ENCODE measurements at places on chromosomes 1 and 21.

GRCh38 chr1:94920061-94920460 lies 6.8 kb downstream of the CNN3 start:
- no peak for DNase-seq

GRCh38 chr1:198228925-198229324 lies 72.1 kb downstream of the NEK7 start:
- DNase-seq, result no peak

DNA sequence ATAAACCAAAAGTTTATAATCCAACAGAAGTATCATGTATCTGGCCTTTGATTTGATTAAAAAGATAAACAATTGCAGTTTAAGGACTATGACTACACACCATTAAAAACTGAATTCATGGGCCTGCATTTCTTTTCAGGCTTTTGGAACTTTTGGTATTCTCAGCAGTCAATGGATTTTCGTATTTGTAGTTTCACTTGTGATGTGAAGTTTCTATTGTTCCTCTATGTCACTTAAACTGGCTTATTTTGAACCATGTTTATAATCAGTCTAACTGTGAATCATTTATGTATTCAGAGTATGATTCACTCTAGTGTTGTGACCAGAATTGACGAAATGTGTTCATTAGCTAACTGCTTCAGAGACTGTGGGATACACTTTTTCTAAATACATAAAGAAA lies 132.9 kb downstream of the COQ8A start:
- no peak for DNase-seq

- DNase-seq, result no peak
These were observed 157.6 kb upstream of the SOD1 start for GRCh38 chr21:31501926-31502325.

- no peak for DNase-seq
These were observed 44.6 kb downstream of the RHBG start for GRCh38 chr1:156413391-156414246.

GRCh38 chr1:32884726-32885125 lies 1.6 kb upstream of the HPCA start:
- DNase-seq, result no peak

GRCh38 chr1:66764994-66765578 lies 12.8 kb downstream of the DYNLT5 start:
- DNase-seq, result peak; percentile 72

- no peak for DNase-seq
These were observed 36.9 kb downstream of the FBXO2 start for GRCh38 chr1:11617314-11617713.

- DNase-seq, result peak; percentile 88
These were observed 237.6 kb downstream of the PTPRC start for GRCh38 chr1:198876371-198876871.

DNA sequence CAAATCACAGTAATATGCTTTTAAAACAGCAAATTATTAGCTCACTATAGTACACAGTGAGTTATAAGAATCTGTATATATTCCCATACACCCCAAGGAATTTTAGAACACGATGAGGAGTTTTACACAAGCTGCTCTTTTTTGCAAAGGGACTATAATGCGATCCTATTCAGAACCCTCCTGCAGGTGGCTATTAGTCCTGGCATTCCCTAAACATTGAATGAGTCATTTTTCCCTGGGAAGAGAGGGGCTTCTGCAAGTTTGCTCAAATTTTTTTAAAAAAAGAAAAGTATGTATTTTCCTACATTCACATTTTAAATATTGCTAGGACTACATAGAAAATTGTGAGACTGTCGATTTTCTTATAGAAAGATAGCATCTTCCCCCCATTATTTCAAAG lies 106.3 kb downstream of the COL11A1 start:
- no peak for DNase-seq

DNA sequence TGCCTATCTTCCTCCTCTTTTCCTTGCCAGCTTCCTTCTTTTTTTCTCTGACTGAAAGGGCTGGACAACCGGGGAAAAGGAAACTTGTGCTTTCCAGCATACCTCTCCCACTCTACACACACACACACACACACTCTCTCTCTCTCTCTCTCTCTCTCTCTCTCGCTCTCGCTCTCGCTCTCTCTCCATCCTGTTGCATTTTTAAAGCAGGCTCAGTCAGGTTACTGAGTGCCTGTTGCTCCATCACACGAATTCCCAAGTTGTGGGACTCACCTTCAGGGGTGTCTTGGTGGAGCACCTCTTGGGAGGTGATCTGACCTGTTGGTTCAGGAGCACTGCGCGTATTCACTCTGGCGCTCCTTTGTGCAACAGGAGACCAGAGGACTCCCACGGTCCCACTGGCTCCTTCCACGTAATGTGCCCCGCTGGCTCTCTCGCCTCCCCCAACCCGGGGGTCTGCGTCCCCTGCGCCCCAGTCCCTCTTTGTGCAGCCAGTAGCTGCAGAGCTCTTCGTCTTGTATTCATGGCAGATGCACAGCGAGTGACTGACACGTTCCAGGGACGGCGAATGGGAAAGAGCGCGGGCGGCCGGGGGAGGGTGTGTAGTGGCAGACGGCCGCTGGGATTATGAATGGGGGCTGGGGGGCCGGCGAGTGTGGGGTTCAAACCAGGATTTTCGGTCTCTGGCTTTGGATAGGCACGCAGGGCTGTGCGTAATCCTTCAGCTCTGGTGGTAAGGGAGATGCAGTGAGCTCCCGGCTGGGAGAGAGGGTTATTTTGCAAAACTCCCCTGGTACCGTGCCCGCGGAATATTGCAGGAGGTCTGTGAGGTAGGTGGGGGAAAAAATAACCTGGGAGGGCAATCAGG lies 660 bp upstream of the PDE4B start:
- DNase-seq, result no peak

- no peak for DNase-seq
These were observed at the start of gene NHLH2 for GRCh38 chr1:115840605-115841460. TSS of gene NHLH2 (minus strand) at chr1:115841126. CDS start at chr1:115838372, 2,754 bp downstream.

DNA sequence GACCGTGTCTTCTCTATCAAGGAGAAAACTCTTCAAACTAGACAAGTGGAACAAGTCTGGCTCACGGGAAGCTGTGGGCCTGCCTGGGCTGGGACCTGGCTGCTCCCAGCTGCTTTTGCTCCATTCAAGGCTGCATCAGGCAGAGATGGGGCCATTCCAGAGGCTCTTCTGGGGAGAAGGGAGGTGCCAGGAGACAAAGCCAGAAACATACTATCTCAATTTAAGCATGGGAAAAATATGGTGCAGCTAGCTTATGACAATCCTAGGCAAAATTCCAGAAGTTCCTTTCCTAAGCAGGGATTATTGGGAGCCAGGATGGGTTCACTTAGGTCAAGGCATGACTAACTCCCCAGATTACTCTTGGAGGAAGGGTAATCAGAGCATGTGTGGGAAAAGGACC lies 90.8 kb upstream of the SLC2A1 start:
- no peak for DNase-seq

DNA sequence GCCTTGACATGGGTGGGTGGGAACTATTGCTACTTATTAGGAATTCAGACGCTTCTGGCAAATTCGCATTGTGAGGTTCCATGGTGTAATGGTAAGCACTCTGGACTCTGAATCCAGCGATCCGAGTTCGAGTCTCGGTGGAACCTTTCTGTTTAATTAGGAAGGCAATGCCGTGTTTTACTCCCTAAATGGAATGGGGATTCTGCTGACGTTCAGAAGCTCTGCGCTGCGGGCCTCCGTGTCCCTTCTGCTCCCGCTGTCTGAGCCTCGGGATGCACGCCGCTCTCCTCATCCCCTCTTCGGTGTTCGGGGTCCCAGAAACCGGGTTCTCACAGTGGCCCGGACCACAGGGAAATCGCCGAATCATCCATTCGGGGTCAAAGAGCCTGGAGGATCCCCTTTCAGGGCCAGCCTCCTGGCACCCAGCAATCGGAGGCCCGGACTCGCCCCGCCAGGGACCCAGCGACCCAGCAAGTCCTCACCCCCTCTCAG lies 280.3 kb downstream of the FAM72C start:
- no peak for DNase-seq

- peak; percentile 89 for DNase-seq
These were observed 204.1 kb downstream of the COL24A1 start for GRCh38 chr1:85952460-85952859.

- DNase-seq, result no peak
These were observed 333.8 kb downstream of the ZP4 start for GRCh38 chr1:237556911-237557310.

GRCh38 chr21:45403825-45404729 lies 888 bp upstream of the COL18A1 start:
- DNase-seq, result peak; percentile 24

DNA sequence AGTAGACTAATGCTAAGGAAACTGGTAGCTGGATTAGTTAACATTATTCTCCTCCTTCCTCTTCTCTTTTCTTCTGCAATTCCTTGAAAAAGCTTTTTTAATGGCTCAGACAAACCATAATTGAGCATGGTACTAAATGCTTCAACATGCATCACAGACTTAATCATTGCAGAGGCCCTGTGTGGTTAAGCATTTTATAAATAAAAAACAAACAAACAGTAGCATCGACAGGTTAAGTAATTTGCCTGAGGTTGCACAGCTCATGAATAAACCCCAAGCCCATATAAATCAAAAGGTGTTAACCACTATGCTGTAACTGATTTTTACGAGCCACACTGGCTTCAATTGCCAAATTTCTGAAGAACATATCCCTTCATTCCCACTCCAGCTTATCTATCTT lies 462.1 kb downstream of the LMO4 start:
- no peak for DNase-seq

GRCh38 chr1:202164271-202165037 lies 4.1 kb upstream of the PTPN7 start:
- no peak for DNase-seq

GRCh38 chr21:42298657-42299056 lies 16.6 kb downstream of the TFF3 start:
- no peak for DNase-seq

DNA sequence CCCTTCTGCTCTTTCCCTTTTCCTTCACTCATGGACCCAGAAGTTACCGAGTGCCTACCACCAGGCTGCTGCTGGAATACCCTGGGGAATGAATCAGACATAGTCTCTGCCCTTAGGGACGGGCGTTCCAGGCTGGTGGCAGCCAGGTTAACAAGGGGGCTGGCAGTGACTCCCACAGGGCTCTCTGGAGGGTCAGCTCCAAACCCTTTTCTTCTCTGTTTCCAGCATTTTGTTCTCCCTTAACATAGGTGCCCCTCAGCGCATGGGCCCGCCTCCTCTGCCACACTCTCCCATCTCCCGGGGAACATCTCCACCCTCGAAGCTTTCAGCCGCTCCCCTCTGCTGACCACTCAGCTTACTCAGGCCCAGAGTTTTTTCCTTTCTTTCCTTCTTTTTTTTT lies 62.9 kb upstream of the LRP8 start:
- DNase-seq, result no peak

- no peak for DNase-seq
These were observed 36.2 kb upstream of the KCNA10 start for GRCh38 chr1:110554871-110555801.

DNA sequence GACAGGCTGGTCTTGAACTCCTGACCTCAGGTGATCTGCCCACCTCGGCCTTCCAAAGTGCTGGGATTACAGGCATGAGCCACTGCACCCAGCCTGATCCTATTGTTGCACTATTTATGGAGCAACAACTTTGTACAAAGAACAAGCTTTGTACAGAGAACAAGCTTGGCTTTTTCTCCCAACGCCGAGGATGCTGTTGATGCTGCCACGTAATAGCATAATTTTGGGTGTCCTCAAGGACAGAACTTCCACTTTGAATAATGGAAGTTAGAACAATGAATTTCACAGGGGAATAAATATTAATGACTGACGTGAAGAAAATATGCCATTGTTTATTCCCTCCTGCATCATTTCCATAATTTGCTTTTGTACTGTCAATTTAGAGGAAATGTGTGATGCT lies 12.8 kb upstream of the RBP7 start:
- DNase-seq, result no peak

GRCh38 chr1:169308313-169309039 lies 59.1 kb downstream of the NME7 start:
- DNase-seq, result no peak

DNA sequence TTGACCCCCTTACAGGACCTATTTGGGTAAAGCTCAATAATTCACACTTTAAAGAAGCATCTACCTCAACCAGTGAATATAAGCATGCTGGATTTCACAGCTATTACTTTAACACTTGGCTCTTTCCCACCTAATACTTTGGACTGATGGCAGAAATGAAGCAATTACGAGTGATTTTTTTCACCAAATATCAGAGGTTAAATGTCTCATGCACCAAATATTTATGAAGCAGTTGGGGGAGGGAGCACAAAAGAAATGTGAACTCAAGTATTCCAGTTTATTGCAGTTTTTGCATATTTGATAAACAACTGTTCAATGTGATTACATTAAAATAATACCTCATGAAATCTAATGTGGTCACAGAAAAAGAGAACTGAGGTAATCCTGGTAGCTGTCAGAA lies 223.6 kb downstream of the LRRC7 start:
- DNase-seq, result no peak

- no peak for DNase-seq
These were observed 296.6 kb downstream of the CHRM3 start for GRCh38 chr1:239682960-239683359.

- DNase-seq, result no peak
These were observed 139.2 kb downstream of the NEK7 start for GRCh38 chr1:198295971-198296370.

DNA sequence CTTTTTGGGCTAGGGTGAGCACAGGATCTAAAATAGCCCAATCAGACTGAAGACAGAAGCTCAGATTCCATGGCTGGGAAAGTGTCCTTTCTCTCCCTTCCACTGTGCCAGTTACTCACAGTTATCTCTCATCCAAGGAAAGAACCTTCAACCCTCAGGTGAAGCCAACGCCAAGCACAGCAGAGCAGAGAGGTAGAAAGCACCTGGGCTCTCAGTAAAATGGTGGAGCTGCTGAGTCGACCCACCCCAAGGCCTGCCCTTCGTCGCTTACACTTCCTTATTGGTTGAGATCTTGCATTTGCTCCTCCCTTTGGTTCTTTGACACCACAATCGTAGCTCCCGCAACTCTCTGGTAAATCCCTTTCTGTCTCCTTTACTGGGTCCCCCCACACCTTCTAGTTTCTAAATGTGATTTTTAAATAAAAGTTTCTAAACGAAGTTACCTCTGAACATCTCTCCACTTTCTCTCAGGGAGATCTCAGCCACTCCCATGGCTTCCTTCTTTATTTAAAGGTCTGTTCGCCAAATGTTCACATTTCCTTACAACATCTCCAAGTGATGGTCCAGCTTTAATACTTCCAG lies 27.5 kb upstream of the SLC30A1 start:
- DNase-seq, result no peak
